ENCODE measurements at places on chromosomes 7 and 10. TPM values are rescaled to one million over a fixed set of nuclear protein-coding genes. Genes with fewer than 3 reads are reported as not detected.
A peak's percentile ranks its signal among the peaks of the same experiment; 100 is the strongest.

GRCh38 chr7:69654381-69654780 lies 56.1 kb downstream of the AUTS2 start:
- DNase-seq = no peak

DNA sequence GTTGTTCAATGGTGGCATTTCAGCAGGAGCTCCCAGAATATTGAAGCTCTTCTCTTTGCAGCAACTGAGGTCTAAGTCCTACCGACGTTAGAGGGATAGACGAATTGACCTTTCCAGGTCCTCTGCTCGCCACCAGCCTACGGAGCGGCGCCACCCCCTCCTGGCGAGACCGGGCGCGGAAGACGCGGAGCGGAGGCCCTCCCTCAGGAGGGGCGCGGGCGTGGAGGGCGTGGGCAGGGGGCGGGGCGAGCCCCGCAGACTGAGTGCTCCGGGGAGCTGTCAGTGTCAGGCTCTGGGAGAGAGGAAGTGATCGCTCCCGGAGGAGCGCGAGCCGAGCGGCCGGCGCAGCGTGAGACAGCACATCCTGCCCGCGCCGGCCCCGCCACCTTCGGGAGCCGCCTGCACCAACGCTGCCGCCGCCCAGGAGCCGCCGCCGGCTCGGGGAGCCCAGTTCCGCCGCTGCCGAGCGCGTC lies at the start of gene DYNC1I1:
Gene DYNC1I1, plus strand, starts transcription at position 257 of the 473 bp plus-strand sequence. CDS start 32,176 bp downstream, outside the sequence.
- peak; percentile 80 for DNase-seq

The SPDYE11 gene
- not detected for total RNA-seq

DNA sequence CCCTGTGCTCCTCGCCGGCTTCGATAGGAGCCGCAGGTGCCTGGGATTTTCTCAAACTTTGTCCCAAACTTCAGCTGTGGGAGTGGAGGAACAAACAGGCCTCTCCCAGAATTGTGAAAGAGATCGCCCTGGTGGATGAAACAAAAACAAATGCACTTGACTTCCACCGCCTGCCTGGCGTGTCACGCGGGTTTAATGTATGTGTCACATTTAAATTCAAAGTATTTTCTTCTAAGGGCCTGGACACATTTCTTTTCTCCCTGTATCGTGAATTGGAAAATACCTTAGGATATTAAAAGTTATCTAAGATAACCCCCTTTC lies 694 bp upstream of the WASL start:
- DNase-seq = no peak

The TAS2R41 gene
- total RNA-seq = not detected

The CFAP43 gene
- 58.6 TPM for total RNA-seq

GRCh38 chr7:116331020-116331419 lies 120.7 kb downstream of the TES start:
- DNase-seq = no peak

The CDK6 gene
- total RNA-seq = 10.5 TPM

The PRKAG2 gene
- total RNA-seq = 17.5 TPM

GRCh38 chr10:938941-939678 lies 7.6 kb upstream of the LARP4B start:
- DNase-seq = no peak

The AMPH gene
- 0.42 TPM for total RNA-seq

DNA sequence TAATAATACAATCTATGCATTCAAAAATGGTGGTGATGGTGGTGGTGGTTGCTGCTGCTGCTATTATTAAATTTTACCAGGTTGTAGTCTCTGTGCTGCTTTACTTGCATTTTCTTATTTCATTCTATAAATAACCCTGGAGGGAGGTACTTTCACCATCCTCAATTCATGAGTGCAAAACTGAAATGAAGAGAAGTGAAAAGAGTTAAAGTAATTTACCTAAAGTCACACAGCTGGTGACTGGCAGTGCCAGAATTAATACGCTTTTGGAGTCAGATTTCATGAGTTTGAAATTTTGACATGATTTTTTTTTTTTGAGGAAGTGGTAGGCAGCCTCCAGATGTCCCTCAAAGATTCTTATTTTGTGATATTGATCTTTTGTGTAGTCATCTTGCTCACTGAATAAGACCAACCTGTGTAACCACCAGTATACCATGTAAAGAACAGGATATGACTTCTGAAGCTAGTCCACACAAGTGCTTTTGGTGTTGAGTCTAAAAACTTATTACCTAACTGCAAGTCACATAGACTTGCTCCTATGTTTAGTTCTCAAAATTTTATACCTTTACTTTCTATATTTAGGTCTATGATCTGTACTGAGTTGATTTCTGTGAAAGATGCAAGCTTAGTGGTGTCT lies 218.8 kb downstream of the ZWINT start:
- no peak for DNase-seq
